ENCODE measurements at places on chromosomes 16 and 17. TPM values are rescaled to one million over a fixed set of nuclear protein-coding genes. Genes with fewer than 3 reads are reported as not detected.

DNA sequence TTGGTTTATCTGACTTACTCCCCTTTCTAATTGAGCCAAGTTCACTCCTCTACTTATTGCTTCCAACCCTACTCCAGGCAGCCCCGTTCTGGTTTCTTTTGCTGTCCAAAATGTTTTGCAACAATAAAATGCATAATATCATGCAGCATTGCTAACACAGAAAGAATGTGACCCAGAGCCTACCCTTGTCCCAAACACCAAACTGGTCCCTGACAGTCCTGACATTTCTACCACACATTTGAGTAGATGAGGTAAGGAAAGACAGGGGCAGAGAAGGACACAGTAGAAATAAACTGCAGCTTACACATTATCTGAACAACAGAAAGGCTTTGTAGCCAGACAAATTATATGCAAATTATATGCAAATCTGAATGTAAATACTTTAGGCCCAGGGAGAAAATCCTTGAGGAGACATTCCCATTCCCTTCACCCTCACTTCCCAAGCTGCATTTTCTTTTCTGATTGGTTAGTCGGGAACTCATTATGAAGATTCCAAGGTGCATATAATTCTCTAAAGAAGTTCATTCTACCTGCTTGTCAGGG is 31.6 kb downstream of the SOX9 start:
- DNase-seq = no peak

DNA sequence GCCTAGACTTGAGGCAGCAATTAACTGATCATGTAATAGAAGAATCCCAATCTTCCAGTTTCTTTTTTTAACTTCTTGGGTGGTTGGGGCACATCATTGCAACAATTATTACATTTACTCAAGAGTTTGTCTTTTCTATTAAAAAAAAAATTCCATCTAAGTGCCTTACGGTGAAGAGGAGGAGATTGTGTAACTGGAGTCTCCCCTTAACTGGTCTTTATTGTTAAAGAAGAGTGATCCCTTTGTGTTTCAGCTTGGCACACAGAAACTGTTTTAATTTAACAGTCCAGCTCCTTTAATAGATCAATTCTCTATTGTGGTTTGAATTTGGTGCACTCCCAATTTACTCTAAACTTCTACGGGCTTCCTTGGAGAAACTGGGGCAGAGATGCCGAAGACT is 75.2 kb downstream of the FTO start:
- DNase-seq = no peak

Gene PERCC1
- not detected for total RNA-seq

Gene OTOP2
- not detected for total RNA-seq

GRCh38 chr17:42704837-42705494 is 22.6 kb downstream of the CNTNAP1 start:
- peak; percentile 35 for DNase-seq

Gene SMPD3
- not detected for total RNA-seq

GRCh38 chr16:11094075-11094856 is 149.9 kb downstream of the CLEC16A start:
- DNase-seq = no peak
